ENCODE measurements at places on chromosomes 2 and 18.

GRCh38 chr2:199273042-199273511, 184.7 kb downstream of the SATB2 start:
- no peak for DNase-seq

- no peak for DNase-seq
Measured at GRCh38 chr2:134985061-134985460, 62.2 kb downstream of the MAP3K19 start.

GRCh38 chr2:127401757-127402695, 14.3 kb upstream of the MAP3K2 start:
- DNase-seq = no peak

GRCh38 chr18:220708-221107, 47.1 kb downstream of the THOC1 start:
- DNase-seq = no peak

- no peak for DNase-seq
Measured at GRCh38 chr2:23508066-23508390, 123.0 kb downstream of the KLHL29 start.

DNA sequence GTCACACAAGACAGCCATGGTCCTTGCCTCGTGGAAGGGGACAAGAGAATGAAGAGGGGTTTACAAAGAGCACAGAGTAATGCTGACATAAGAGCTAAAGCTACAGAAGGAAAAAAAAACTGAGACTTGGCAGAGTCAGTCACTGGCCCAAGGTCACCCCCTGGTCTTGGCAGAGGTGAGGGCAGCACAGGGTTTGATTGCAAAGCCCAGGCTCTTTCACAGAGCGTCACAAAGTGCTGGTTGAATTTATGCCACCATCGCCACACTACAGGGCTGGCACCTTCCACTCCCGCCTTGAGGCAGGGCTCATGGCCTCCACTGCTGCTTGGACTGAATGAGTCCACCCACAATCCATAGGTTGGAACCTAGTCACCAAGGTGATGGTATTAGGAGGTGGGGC, 190.2 kb downstream of the INHBB start:
- no peak for DNase-seq

DNA sequence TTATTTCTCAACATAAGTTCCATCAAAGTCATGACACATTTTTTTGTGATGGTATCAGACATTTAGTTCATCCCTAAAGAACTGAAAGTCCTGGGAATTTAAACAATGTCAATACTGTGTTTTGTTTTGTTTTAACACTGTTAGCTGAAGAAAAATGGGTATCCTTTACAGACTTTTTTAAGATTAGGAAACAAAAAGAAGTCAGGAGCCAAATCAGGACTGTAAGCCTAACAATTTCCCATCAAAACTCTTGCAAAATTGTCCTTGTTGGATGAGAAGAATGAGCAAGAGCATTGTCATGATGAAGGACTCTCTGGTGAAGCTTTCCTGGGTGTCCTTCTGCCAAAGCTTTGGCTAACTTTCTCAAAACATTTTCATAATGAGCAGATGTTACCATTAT, 69.4 kb downstream of the SRD5A2 start:
- DNase-seq = peak; percentile 39

GRCh38 chr18:62336618-62337017, 11.5 kb downstream of the TNFRSF11A start:
- no peak for DNase-seq

- DNase-seq = no peak
Measured at GRCh38 chr2:231968820-231969219, 7.3 kb downstream of the DIS3L2 start.

- no peak for DNase-seq
Measured at GRCh38 chr2:174836995-174837390, 72.7 kb upstream of the CHRNA1 start.

DNA sequence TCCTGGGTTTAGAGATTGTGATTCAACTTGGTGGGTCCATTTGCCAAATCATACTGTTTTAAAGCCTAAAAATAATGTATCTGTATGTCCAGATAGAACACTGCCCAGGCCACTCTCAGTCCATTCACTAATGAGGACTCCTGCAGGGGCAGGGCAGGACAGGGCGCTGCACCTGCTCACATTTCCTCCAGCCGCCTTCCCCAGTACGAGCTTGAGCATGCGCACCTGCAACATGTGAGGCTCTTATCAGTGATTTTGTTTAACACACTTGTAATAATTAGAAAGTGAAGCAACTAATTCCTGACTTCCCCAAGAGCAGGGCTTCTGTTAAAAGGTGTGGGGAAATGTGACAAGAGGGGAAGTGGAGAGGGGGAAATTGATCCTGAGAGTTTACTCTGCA, 89.7 kb downstream of the AFF3 start:
- DNase-seq = no peak

- peak; percentile 86 for DNase-seq
Measured at GRCh38 chr2:127615511-127616166, 30.3 kb upstream of the GPR17 start.

GRCh38 chr2:74845991-74846390, 12.1 kb downstream of the HK2 start:
- DNase-seq = no peak

GRCh38 chr2:101160454-101160853, 9.3 kb upstream of the TBC1D8 start:
- DNase-seq = no peak

DNA sequence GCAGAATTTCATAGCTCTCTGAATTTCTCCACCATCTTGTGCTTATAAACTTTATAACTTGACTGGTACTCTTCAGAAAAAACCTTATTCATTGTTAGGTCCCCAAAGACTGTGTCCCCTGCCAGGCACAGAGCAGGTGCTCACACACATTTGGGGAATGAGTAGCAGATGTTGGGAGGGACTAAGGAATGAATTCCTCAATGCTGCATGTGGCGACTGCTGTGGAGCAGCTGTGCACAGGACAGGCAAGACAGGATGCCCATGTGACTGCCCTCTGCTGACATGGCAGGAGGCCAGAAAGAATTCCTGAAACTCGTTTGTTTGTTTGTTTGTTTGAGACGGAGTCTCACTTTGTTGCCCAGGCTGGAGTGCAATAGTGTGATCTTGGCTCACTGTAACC, 122.3 kb upstream of the ITGA6 start:
- DNase-seq = peak; percentile 37

GRCh38 chr18:49861659-49862058, 48.3 kb upstream of the ACAA2 start:
- no peak for DNase-seq

DNA sequence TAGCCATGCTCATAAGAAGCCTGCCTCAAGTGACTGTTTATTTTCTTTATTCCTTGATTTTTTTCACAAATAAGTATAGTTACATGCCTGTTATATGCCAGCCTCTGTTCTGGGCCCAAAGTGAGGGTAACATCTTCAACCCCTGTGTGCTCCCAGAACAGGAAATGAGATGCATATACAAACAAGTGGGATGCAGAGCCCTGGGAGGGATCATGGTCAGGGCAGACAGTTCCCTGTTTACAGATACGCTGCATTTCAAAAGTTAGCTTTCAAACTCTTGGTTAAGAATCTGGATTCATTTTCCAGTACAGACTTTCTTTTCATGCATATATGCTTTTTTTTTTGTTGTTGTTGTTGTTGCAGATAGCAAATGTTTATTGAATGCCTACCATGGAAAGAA, 24.4 kb downstream of the GPR39 start:
- DNase-seq = no peak

- DNase-seq = no peak
Measured at GRCh38 chr18:38460657-38461056, 895.1 kb upstream of the CELF4 start.

- no peak for DNase-seq
Measured at GRCh38 chr2:23488584-23488983, 103.6 kb downstream of the KLHL29 start.

GRCh38 chr2:126862730-126863129, 36.0 kb upstream of the TEX51 start:
- DNase-seq = no peak

DNA sequence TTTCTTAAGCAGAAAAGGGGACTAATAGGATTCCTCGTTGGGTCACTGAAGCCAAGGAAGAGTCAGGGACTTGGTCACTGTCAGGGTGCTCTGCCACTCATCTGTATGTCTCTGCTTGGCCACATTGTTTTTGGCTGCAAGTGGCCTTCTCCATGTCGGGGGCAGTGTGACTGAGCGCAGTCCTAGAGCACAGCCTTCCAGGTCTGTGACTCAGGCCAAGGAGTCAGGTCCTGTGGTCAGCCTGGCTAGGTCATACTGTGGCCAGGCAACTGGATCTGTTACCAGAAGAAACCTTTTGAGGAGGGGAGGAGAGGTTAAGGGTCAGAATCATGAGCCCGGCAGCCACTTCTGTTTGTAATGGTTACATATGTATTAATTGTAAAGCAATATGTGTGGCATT, 61.3 kb downstream of the GALNT1 start:
- DNase-seq = no peak

- DNase-seq = peak; percentile 75
Measured at GRCh38 chr2:97966545-97967215, 29.1 kb downstream of the TMEM131 start.

- no peak for DNase-seq
Measured at GRCh38 chr2:113011108-113011507, 5.8 kb downstream of the IL36A start.

DNA sequence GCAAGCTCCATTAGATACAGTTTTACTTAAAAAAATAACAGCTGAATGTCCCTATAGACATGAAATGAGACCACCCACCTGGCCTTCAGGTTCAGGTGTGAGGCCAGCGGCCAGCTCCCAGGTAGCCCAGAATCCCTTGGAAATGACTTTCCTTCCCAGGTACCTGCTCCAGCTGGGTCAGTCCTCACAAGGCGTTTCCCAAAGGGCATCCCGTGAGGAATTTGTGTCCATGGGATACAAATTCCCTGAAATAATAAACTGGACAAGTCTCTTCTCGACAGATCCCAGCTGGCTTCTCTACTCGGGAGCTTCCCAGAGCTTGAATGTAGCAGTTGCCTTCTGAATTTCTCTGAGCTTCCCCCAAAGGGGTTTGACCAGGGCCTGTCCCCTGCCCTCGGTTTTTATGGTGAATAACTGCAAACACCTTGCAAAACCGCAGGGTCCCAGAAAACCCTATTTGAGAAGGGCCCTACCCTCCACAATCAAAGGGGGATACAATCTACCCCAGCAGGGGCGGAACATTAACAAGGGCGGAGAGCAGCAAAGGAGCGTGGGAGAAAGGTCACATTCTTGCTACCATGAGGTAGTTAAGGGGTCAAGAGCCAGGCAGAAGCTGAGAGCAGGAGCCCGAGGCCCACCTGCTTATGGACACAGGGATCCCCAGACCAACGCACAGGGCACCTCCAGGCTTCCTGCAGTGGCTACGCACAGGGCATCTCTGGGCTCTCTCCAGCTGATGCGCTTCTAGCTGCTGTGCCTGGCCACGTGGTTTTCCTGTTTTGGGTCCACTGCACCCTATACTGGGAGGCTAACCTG, 107.7 kb downstream of the HDAC4 start:
- DNase-seq = no peak

DNA sequence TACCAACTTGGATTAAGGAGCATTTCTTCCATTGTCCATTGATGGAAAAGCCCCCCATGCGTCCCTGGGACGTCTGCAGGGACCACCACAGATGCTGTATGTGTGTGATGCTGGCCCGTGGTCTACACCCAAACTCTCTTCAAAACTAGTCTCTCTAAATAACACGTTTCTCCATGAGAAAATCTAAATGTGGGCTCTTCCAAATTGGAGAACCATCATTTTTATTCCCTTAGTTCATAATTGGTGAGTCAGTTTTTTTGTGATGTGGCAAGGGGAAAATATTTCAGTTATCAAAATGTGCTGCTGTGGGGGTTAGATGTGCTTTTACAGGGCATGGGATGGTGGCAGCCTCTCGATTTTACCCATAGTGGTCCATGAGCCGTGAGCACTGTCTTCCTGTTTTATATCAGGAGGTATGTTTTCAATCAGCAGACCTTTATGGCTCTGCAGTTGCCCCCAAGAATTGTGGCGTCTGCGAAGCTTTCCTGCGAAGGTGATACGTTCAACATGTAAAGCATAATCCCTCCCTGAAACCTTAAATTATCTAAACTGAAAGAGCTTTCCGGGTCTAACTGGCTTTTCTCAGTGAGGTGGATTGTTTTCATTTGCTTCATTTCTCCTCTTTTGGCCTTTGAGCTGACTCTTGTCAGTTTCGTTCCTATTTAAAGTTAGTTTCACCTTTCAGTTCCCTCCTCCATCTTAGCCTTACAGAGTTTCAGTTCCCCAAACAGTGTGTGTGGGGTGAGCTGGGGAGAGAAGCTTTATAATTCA, 78.4 kb downstream of the SETBP1 start:
- no peak for DNase-seq

- DNase-seq = no peak
Measured at GRCh38 chr18:77056344-77057005, 76.1 kb downstream of the MBP start.

DNA sequence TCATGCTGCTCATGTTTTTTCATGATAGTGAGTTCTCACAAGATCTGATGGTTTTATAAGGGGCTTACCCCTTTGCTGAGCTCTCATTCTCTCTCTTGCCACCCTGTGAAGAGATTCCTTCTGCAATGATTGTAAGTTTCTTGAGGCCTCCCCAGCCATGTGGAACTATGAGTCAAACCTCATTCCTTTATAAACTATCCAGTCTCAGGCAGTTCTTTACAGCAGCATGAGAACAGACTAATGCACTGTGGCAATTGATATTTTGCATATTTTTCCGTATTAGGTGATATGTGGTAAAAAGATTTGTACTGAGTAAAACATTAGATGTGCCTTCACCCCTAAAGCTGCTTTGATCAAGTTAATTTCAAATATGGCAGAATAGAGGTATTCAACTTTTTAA, 48.8 kb downstream of the RAB27B start:
- DNase-seq = no peak

DNA sequence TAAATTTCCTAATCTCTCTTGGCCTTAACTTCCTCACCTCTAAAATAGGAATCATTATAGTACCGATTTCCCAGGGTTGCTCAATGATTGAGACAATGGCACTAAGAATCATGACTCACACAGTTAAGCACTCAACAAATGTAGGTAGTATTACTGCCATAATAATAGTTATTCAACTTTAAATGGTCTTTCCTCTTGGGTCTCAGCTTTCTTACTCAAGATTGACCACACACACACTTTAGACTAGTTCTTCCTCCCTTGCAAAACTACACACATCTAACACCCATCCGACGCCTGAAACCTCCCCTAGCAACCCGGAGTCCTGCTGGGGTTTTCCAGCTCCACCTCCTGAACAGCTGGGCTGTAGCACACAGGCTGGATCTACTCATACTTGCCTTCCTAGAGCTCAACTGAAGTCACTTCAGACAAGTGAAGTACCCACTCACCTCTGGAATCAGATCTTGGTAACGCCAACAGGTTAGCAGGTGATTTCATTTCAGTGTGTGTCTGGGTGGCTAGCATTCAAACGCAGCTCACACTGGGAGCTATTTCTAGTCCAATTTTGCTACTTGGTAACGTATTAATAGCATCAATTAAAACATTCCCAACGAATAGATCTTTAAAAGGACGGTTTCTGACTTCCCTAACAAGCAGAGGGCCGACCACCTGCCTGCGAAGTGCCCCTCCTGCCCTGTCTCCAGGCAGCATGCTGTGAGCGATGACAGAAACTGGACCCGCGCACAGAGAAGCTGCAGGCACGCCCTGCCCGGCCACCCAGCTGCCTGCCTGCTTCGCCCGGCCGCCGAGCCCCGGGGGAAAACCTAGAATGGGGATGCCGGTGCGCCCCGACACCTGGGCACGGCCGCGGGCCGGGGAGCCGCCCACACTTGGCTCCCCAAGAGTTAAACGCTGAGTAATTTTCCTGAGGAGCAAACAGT, 1.1 kb downstream of the UXS1 start:
- peak; percentile 82 for DNase-seq
